ENCODE measurements at places on chromosomes 13 and 19. TPM values are rescaled to one million over a fixed set of nuclear protein-coding genes. Genes with fewer than 3 reads are reported as not detected.

DNA sequence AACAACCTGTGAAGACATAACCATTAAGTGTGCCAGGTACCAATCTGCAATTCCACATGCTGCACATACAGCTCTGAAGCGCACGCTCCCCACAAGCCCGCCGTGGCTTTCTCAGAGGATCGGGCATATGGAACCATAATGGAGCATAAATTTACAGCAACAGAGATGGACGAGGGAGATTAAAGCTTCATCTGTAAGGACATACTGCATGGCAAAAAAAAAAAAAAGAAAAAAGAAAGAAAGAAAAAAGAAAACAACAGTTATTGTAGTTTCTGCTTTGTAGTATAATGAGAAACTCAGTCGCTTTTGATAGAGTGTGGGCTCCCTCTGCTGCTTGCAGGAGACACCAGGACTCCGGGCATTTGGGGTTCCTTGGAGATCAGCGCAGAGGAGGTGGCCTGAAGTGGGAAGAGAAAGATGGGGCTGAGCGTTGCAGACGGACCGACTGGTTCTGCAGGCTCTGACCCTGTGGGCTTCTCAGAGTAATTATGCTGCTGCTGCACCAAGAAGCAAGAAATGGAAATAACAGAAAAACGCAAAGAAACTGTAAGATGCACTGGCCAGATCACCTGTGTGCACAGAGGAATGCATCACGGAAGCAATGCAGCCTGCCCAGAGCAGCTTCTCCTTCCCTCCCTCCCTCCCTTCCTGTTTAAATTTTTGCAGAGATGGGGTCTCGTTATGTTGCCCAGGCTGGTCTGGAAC, 10.8 kb upstream of the PDCD5 start:
- DNase-seq, result peak; percentile 48

Gene NBEA
- 6.7 TPM for total RNA-seq

GRCh38 chr13:59409634-59410200, 754.0 kb downstream of the DIAPH3 start:
- no peak for DNase-seq

DNA sequence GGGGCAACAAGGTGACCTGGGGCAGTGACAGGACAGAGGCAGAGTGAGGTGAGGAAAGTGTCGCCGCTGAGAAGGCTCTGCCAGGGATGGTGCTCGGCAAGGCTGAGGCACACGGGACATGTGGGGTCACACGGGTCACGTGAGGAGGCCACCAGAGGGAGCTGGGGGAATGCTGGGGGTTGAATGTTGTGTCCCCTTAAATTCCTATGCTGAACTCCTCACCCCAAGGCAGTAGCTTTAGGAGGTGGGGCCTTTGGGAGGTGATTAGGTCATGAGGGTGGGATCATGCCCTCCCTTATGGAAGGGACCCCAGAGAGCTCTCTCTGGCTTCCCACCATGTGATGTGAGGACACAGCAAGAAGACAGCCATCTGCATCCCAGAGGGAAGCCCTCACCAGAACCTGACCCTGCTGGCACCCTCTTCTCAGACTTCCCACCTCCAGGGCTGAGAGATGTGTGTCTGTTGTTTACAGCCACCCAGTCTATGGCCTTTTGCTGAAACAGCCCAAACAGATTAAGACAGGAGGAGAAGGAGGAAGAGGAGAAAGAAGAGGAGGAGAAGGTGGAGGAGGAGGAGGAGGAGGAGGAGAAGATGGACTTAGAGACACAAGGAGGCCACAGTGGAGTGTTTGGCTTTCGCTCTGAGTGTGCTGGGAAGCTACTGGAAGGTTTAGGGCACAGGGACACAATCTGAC, 35.4 kb downstream of the RFX2 start:
- DNase-seq, result no peak

DNA sequence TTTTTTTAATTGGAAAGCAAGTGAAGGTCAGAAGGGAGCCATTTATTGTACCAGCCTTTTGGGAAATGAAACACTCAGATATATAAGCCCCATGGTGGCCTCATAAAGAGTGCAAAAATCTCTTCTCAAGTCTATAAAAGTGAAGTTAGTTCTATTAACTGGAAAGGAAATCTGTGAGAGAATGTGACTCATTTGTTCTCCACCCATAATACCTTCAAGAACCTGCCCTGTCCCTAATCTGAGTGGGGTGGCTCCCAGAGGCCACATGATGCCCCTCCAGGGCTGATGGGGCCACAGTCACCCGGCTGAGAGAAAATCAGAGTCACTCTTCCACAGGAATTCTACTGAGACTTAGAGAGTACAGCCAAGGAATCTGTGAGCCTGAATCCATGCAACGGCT, 65.8 kb upstream of the SERP2 start:
- DNase-seq, result no peak

DNA sequence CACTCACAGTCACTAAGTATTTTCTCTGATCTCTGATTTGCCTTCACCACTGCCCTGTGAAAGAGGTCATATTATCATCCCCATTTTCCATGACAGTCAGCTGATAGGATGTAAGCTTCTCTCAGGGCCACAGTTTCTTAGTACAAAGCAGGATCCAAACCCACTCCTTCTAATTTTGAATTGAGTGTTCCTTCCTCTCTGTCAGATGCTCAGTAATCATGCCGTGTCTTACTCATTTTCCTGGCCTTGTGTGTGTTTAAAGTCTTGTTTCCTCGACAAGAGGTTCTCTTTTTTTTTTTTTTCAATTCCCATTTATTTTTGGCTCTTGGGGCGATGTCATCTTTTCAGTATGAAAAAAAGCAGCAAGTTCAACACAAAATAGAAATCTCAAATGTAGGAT, 72.3 kb downstream of the NAA16 start:
- DNase-seq, result no peak

Gene C1QTNF9B
- not detected for total RNA-seq

Gene MBNL2
- total RNA-seq, result 61.2 TPM

Gene SSC5D
- total RNA-seq, result 2.2 TPM

DNA sequence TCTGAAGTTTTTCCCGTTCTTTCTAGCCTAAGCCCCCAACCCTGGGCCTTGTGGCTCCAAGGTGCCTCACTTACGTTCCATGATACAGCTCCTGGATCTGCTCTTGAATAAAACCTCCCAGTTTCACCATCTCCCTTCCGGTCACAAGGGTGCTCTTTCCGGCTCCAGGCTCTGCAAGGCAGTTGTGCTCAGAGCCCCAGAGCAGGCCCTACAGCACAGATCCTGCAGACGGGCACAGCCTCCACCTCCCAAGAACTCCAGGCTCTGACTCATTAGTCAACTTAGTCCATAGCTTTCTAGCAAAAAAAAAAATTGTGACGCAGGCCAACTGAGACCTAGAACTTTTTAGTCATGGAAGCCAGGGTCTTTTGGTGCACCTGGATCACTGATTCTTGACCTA, 33.9 kb upstream of the SLC7A10 start:
- DNase-seq, result no peak

Gene CLDN10
- total RNA-seq, result not detected

GRCh38 chr13:48571126-48571913, 38.4 kb upstream of the RCBTB2 start:
- DNase-seq, result peak; percentile 76

Gene MCF2L
- total RNA-seq, result 39.7 TPM

Gene ASF1B
- 2.6 TPM for total RNA-seq

DNA sequence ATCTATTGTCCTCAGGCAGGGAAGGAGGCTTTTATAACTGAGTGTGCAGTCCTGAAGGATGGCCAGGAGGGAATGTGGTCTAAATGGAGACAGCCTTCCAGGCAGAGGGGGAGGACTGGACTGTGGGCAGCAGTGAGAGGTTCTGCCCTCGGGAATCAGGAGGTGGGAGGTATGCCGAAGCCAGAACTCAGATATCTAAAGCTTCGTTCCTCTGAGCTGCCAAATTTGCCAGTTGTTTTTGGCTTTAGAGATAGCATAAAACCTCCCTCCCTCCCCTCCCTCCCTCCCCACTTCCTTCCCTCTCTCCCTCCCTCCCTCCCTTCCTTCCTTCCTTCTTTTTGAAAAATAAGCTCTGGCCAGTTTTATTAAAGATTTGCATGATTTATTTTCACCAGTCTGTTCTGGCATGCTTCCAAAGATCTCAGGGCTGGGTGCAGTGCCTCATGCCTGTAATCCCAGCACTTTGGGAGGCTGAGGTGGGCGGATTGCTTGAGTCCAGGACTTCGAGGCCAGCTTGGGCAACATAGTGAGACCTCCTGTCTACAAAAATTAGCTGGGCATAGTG, 2.4 kb downstream of the MEDAG start:
- peak; percentile 51 for DNase-seq

GRCh38 chr19:16914421-16914820, 25.6 kb downstream of the F2RL3 start:
- no peak for DNase-seq

DNA sequence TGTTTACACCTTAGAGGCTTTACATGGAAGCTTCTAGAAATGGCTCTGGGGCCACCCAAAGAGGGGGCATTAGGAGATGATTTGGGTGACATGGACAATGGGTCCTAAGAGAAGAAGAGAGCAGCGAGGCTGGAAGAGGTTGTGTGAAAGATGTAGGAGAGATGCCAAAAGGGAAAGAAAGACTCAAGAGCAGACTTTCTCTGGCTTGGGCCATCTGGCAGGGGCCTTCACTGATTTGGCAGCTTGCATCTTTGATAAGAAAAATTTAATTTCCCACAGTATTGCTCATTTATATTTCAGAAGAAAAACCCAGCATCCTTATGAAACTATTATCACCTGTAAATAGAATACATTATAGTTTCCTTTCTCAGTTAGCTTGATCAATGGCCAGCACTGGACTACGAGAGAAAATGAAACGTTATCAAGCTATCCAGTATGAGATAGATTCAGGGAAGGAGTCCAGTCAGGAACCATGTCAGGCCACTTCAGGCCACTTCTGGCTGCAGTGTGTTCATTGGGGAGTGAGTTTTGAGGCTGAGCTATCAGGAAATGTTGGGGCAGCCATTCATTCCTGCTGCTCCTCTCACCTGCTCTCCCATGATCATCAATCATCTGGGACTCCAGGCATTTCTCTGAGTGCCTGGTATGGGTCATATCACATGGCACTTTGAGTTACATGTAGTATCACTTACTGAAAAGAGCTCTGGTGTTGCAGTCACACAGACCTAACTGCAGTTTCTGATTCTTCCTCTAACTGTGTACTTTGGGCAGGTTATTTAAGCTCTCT, 10.3 kb downstream of the SCEL start:
- no peak for DNase-seq

- no peak for DNase-seq
Observed at GRCh38 chr19:16615808-16616207, 12.2 kb downstream of the MED26 start.

Gene IGSF23
- total RNA-seq, result not detected

- no peak for DNase-seq
Observed at GRCh38 chr19:18875726-18876125, 20.2 kb downstream of the CERS1 start.

DNA sequence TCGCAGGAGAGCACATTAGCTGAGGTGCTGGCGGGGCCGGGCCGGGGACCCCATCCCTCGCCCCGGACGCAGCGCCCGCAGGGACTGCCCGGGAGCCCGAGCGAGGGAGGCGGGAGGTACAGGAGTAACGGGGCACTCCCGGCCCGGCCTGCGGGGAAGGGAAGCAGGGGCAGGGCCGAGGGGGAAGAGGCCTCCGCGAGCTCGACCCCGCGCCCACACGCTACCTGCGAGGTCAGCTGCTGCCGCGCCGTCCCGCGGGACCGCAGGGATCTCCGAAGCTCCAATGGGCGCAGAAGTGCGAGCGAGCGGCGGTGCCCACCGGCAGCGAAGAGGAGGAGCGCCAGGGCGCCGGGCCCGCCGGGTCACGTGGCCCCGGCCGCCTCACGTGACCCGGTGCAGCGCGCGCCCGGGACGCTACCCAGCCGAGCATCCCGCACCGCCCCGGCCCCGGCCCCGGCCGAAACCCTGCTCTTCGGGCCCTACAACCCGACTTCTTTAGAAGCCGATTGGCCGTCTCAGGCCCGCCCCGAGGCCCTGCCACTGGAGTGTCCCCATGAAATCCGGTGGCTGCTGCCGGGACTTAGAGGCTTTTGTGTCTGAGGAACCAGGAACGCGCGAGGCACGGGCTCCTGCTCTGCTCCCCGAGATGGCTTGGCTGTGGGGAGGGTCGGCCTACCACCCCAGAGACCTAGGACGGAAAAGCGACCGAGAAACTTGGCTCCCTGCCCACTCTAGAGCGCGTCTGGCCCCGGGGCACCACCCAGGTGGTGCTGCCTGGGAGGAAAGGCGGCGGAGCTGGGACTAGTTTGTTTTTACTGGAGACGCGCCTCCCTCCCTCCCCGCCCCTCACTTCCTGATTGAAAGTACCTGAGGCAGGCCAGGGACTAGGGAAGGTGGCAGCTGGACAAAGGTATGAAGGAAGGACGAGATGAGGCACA, at the start of gene RCBTB1:
RCBTB1 (minus strand) TSS at position 339 of the 938 bp plus-strand sequence. CDS start 18,279 bp downstream, outside the sequence.
- peak; percentile 77 for DNase-seq

Gene CSNK1G2
- 35.8 TPM for total RNA-seq
